ENCODE measurements at places on chromosomes 12 and 14.

- no peak for DNase-seq
These were observed 365.7 kb downstream of the RPS29 start for GRCh38 chr14:49220492-49220891.

- DNase-seq = no peak
These were observed 820 bp upstream of the SMAGP start for GRCh38 chr12:51270951-51271518.

DNA sequence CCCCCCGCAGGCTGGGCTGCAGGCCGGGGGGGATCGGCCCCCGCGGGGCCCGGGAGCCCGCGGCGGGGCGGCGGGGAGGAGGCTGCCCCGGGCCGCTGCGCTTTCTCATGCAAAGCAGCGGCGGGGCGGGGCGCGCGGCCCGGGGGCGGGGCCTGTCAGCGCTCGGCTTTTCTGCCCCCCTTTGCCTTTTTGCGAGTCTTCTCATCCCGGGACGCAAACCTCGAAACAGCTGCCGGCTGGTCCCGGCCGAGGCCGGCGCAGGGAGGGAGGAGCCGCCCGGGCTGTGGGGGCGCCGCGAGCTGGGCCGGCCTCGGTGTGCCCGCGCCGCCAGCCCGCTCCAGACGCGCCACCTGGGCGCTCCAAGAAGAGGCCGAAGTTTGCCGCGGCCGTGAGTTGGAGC lies at the start of gene FZD10:
Gene FZD10 (plus strand): TSS at position 198 of the 400 bp plus-strand sequence. CDS start 479 bp downstream, outside the sequence.
- DNase-seq = peak; percentile 77

- DNase-seq = no peak
These were observed 5.9 kb upstream of the ITGB7 start for GRCh38 chr12:53212931-53213330.

GRCh38 chr12:52522346-52523011 lies 2.3 kb upstream of the KRT5 start:
- DNase-seq = no peak

DNA sequence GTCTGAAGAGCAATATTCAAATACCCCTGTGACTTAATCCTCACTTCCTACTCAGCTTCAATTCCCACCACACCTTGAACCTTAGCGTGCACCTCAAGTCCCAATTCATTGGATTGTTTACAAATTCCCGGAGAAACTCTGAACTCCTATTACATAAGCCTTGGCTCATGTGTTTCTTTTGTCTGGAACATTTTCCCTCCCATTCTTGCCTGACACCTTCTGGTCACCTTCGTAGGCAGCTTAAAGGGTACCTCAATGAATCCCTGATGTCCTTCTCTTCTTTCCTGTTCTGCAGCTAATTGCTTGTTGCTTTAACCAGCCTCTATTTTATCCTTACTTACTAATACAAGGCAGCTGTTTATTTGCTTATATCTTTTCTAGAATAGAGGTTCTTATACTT lies 85.0 kb upstream of the SEL1L start:
- no peak for DNase-seq

DNA sequence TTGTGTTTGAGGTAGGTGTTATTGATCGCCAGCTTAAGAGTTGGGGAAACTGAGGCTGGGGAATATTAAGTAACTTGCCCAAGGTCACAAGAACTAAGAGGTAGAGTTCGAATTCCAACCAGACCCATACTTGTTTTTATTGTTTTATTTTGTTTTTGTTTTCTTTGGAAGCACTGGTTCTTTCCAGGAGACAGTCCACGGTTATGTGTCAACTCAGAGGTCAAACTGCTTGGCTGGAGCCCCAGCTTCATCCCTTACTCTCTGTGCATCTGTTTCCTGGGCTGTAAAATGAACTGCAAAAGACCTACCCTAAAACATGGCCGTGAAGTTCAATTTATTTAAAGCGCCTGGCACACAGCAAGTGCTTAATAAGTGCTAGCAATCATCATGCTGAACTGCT lies 74.4 kb upstream of the MAP1LC3B2 start:
- no peak for DNase-seq

DNA sequence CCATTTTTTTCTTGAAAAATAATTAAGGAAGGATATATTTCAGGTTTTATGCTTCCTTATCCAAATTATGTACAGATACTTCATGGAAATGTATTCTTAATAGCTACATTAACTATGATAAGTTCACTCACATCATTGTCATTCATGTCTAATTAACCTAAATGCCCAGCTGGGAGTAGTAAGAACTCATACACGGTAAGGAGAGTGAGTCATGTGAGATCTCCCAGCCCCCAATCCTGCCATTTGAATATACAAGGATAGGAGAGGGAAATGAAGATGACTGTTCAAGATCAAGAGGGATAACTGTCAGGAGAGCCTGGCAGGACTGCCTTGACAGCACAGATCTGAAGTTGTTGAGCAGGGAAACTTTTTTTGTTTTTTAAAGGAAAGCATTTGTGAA lies 343.4 kb upstream of the USP15 start:
- no peak for DNase-seq

GRCh38 chr12:95836630-95837239 lies 22.0 kb upstream of the SNRPF start:
- DNase-seq = no peak

DNA sequence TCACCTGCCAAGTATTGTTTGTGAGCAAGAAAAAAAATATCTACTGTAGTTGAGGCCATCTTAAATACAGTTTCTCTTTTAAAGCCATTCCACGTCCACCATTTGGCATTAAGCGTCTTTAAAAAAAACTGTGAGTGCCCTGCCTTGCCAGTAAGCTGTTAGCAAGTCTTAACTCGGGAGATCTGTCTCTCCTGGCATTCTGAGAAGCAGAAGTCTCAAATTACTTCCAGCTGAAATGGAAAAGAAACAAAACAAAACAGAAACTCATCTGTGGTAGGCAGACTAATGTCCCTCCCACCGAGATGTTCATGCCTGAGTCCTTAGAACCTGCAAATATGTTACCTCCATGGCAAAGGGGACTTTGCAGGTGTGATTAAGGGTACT lies 126.2 kb downstream of the CRADD start:
- no peak for DNase-seq

- DNase-seq = no peak
These were observed 256.7 kb downstream of the ITPR2 start for GRCh38 chr12:26576266-26576665.

DNA sequence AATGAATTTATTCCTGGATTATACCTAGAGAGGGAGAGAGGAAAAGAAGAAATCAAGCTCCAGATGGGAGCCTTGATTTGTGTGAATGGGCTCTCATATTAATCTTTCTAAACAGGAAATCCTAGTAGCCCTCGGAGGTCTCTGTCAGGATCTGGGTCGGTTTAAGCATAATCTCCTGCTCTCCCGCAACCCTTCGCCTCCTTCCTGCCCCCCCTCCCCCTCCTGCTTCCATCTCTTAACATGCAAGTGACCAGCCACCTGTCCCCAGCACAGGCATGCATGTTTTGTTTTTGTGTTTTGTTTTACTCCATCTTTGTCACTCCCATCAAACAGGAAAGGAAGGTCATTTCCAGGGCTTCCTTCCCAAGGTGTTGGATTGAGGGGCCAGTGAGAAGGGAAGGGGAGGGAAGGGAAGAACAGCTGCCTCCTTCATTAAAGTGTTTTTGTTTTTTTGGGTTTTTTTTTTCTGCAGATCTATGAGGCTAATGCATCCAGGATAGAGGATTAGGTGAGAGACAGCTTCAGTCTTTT lies 4.8 kb upstream of the KCNA5 start:
- DNase-seq = no peak

DNA sequence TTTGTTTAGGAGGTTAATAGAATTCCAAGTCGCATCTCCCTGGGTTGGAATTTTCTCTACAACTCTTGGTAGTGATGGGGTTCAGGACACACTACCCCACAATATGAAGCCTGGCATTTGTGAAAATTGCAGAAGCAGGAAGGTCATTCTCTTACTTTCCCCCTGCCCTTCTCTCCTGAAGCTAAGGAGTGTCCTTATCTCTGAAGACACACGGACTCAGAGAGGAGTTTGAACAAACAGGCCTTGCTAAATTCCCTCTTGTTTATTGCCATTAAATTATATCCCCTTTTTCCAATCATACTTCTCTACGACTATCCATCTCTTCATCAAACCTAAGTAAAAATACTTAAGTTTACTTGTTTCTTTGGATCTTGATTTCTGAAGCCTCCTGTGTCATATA lies 443.0 kb downstream of the RAD51B start:
- DNase-seq = no peak

DNA sequence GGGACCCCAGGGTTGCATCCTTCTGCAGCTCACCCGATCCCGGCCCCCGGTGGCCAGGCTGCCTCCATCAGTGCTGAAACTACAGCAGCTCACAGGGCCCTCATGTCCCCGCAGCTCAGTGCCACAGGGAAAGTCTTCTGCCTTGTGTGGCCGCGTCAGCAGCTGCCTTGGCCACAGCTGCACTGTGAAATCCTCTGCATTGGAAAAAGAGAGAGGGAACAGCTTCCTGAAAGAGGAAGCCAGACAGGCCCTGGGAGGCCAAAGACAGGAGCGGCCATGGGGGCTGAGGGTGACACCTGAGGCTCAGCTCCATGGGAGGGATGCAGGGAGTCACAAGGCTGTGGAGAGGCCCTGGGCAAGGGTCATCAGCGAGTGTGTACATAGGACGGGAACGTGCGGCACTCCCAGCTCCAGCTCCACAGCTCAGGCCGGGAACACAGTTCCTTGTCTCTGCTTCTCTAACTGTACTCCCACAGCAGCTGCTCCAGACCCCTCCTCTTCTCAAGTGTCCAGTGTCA lies 32.7 kb downstream of the PARP2 start:
- no peak for DNase-seq

- DNase-seq = no peak
These were observed 8.8 kb downstream of the RASSF3 start for GRCh38 chr12:64618953-64619590.

DNA sequence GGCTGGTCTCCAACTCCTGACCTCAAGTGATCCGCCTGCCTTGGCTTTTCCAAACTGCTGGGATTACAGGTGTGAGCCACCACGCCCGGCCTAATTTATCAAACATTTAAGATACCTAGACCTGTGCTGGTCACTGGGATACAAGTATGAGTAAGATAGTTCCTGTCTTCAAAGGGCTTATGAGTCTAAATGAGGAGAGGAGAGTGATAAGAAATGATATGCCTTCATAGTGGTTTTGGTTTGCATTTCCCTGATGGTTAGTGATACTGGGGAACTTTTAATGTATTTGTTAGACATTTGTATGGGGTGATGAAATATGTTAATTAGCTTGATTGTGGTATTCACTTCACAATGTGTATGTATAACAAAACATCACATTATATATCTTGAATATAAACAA lies 21.2 kb downstream of the TMED10 start:
- no peak for DNase-seq

DNA sequence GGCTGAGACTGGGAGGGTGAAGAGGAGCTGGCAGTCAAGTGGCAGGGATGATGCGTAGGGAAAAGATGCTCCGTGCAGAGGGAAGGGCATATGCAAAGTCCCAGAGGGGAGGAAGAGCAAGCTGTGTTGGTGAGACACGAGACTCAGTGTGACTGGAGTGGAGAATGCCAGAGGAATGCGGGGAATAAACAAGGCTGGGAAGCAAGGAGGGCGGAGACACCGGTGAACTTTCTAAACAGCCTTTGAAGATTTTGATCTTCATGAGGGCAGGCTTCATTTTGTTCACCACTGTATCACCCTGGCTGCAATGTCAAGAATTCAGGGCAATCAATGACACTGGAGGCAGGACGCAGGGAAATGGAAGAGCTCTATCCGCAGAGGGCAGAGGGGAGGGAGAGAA lies 535.8 kb downstream of the FUT8 start:
- DNase-seq = no peak

DNA sequence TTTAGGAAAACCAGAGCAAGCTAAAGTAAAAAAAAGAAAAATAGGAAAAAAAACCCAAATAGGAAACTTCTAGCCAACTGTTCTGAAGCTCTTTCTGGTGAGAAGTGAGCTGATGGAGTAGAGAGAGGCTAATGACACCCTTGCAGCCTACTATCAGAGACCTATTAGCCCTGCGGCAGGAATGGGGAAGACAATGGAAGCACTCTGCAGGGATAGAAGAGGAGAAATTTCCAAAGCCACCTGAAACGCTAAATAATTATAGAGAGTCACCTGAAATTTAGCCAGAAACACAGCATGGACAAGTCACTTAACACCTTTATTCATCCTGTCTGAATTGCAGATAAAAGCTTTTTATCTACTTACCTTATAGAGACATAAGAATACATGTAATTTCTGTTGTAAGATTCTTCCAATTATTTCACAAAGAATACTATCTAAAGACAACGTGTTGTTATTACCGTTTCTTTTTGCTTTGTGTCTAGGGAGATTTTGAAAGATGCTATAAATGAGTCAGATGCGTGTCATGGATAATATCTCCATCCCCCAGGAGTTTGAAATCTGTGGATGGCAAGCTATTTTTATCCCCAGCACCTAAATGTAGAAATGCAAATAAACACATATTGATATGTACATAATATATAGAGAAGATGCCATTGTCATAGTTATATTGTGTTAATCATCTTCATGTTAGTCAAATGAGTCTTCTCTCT lies 138.6 kb downstream of the TPH2 start:
- DNase-seq = no peak

DNA sequence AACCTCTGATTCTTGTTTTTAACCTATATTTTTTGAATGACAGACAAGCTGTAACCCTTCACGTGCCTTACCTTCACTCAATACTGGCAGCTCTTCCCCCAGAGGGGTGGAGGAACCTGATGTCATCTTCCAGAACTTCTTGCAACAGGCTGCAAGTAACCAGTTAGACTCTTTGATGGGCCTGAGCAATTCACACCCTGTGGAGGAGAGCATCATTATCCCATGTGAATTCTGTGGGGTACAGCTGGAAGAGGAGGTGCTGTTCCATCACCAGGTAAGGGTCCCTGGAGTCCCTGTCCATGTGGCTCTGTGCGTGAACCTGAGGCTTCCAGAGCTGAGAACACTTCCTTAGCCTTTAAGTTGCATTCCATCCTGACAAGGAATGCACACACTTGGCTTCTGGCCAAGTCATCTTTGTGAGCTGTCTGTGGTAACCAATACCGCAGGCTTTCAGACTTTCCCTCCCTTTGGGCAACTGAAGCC lies 22.7 kb downstream of the TRAFD1 start:
- no peak for DNase-seq

GRCh38 chr12:131831635-131832041 lies 3.4 kb downstream of the MMP17 start:
- no peak for DNase-seq

DNA sequence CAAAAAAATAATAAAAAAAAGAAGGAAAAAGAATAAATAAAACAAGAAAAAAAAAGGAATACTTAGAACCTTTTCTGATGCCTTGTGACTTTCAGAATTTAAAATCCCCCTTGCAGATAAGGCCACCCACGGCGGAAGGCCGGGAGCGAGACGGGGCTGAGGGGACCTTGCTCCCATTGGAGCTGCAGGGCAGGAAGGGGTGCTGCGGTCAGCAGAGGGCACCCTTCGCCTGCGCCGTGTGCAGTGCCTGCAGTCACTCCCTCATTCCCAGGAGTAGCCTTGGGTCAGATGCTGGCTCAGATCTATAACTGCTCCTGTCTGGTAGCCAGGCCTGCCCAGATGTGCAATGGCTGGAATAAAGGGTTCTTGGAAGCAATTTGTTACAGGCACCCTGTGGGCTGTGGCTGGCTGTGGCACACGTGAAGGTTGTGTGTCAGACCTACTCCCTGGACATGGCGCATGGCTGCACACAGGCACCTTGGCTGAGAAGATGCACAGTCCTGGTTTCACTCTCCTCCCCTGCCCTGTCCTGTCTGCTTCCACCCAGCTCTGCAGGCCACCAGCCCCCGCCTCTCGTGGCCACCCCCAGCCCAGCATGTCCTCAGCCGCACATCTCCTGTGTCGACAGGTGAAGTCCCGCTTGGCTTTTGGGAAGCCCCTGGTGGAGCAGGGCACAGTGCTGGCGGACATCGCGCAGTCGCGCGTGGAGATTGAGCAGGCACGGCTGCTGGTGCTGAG lies 13.4 kb upstream of the ALDH2 start:
- DNase-seq = no peak

GRCh38 chr12:91931111-91931510 lies 214.5 kb downstream of the BTG1 start:
- no peak for DNase-seq

Data from neuronal stem cell (in vitro differentiated cells).